Aorta (tissue), 5 donors: ENCODE measurements at places on chromosomes 6 and 20.
A peak's percentile ranks its signal among the peaks of the same experiment; 100 is the strongest.

GRCh38 chr6:34791164-34791700 lies 651 bp upstream of the BLTP3A start:
- DNase-seq, result peak; percentile 85

DNA sequence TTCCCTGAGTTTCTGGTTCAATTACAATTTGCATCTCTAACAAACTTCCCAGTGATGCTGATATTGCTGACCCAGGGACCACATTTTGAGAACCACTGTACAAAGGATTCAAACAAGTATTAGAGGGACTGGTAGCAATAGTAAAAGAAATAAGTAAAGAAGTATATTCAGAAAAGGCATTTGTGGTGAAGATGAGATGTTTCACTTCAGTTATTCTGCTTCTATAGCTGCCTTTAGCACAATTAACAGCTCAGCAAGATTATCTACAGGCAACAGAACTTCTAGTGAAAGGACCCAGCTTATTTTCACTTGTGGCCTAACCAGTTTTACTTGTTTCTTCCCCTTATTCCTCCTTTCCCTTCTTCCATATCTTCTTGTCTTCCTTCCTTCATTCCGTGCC lies 149.4 kb downstream of the PHF3 start:
- DNase-seq, result no peak

DNA sequence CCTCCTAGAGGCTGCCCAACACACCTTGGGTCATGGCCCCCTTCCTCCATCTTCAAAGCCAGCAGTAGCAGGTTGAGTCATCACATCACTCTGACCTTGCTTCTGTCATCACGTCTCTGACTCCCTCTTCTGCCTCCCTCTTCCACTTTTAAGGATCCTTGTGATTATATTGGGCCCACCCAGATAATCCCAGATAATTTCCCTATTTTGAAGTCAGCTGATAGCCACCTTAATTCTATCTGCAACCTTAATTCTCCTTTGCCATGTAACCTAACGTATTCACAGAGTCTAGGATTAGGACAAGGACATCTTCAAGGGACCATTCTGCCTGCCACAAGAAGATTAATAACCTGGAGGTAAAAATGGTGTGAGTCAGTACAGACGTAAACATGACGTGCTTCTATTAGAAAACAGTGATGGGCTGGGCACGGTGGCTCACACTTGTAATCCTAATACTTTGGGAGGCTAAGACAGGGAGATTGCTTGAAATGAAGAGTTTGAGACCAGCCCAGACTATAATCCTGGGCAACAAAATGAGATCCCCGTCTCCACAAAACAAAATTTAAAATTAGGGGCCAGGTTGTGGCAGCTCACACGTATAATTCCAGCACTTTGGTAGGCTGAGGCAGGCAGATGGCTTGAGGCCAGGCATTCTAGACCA lies 3.3 kb downstream of the ZSWIM3 start:
- no peak for DNase-seq

- no peak for DNase-seq
Observed at GRCh38 chr20:58081846-58082245, 146.6 kb downstream of the ANKRD60 start.

GRCh38 chr6:134419716-134420115 lies 101.8 kb upstream of the SGK1 start:
- DNase-seq, result no peak

- no peak for DNase-seq
Observed at GRCh38 chr20:61253264-61253639, 1.2 kb downstream of the CDH4 start.

DNA sequence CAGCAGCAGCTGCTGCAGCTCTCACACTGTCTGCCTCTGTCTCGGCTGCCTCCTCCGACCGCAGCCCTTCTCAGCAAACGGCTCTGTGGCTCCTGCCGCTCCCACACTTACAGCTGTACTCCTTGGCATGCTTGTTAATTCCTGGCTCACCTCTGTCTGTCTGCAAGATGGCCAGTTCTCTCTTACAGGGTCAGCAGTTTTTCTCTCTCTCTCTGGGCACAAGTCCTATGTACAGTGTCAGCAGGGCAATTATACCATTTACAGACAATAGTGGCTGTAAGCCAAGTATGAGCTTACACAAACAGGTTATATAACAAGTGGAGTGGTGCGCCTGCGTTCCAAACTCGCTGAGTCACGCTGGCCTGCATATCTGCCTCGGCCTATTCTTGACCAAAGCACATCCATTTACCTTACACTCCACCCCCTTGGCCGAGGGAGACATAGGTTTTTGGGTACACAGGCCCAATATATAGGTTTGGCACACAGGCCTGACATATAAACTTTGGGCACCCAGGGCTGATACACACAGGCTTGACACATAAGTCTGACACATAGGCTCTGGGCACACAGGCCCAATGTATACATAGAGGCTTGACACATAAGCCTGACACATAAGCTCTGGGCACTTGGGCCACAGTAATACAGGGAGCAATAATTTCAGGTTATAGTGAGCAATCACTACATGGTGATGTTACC lies 4.4 kb downstream of the ZKSCAN3 start:
- DNase-seq, result peak; percentile 58
